ENCODE measurements at places on chromosomes 2 and 18. TPM values are rescaled to one million over a fixed set of nuclear protein-coding genes. Genes with fewer than 3 reads are reported as not detected.

DNA sequence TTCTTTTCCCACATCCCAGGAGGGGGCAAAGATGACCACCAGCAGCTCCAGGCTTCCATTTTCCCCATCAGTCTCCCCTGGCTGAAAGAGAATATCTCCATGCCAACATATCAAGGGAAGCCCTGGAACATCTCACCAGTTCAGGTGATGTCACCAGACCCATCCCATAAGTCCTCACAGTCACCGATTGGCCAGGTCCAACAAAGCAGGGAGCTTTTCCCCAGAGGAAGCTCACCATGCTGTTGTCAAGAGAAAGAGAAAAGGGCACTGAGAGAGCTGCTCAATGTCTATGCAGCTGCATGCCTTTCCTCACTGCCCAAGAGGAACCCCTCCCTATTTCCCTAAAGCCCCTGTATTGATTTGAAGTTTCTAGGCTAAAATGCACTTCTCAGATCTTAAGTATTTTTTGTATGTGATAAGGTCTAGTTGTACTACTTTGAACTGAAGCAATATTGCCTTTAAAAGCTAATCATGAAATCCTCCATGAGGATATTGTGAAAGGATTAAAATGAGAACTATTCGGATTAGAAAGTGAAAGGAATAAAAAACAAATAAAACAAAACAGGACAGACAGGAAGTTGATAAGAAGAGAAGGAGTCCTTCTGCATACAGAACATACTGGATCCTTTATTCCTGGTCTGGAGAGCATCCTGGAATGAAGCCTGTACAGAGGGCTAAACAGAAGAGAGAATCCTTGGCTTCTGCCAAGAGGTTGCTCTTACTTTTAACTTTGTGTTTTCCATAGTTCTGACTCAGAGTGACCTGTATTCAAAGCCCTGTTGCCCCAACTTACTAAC lies 45.2 kb upstream of the CTIF start:
- no peaks in the 10 kb centered on the region for H3K4me1 ChIP-seq
- DNase-seq, result no peak
- H3K27ac ChIP-seq, result no peak overlapping the region
- H3K36me3 ChIP-seq, result peaks cover 14% of the 10 kb centered on the region

GRCh38 chr18:58525517-58525916 lies 103.4 kb downstream of the ALPK2 start:
- no peaks in the 10 kb centered on the region for H3K36me3 ChIP-seq
- peaks cover 2% of the 10 kb centered on the region for H3K27me3 ChIP-seq
- H3K4me3 ChIP-seq, result no peak overlapping the region
- H3K4me1 ChIP-seq, result no peaks in the 10 kb centered on the region
- H3K27ac ChIP-seq, result no peak overlapping the region

DNA sequence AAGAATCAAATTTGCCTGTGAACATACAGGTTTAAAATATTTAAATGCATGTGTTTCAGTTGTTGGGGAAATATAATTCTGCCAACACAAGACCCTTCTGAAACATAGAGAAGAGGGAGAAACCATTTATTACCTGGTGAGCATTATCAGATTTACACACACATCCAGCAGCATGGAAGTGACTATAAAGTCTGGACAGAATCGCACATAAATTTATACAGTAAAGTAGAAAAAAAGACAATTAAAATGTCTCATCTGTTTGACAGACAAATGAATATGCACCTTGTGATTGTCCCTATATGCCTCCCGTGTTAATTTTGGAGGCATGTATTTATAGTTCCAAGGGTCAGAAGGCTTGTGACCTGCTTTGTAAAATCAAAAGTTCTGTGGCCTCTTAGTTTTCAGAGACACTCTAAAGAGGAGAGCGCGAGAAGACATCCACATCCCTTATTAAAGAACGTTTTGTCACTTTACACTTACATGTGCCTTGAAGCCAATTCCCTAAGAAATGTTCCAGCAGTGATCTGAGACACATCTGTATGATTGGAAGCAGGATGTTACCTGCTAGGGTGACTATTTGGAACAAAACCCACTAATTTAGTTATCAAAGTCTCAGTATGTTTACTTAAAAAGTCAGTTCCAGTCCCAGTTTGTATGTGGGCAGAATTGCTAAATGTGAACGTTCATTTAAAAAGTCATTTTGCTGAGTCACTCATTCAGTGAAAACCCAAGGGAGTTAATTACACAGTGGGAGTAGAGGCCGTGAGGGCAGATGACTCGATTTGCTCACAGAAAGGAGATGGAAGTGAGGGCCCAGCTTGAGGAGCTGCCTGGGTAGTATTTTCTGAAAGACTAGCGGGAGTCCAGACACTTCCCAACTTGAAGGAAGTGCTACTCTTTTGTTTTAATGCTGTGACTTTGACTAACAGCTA lies 527.6 kb upstream of the MEX3C start:
- H3K4me3 ChIP-seq, result no peak overlapping the region
- DNase-seq, result no peak
- peaks cover 2% of the 10 kb centered on the region for H3K27me3 ChIP-seq
- H3K36me3 ChIP-seq, result no peaks in the 10 kb centered on the region

GRCh38 chr2:115946341-115946740 lies 1503.9 kb downstream of the DPP10 start:
- no peak overlapping the region for H3K27ac ChIP-seq
- DNase-seq, result no peak
- no peaks in the 10 kb centered on the region for H3K27me3 ChIP-seq

Gene RPL37A
- 1,757 TPM for total RNA-seq

Gene ZSWIM2
- total RNA-seq, result not detected

DNA sequence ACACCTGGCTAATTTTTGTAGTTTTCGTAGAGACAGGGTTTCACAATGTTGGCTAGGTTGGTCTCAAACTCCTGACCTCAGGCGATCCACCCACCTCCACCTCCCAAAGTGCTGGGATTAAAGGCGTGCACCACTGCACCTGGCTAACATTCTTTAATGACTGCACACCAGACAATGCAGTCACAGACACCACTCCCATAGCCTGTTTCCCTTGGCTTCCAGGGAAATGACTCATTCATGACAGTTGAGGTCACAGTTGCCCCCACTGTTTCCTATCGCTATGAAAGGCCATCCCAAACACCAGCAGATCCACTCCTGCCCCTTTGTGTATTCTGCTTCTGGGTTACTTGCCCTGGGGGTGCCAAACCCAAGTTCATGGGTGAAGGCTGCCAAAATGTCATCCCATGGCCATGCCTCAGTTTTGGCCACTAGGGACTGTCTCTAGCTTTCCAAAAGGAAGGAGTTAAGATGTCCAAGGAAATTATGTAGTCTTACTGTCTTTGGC lies 8.7 kb downstream of the CHMP1B start:
- H3K4me1 ChIP-seq, result peaks cover 6% of the 10 kb centered on the region
- DNase-seq, result no peak
- peaks cover 12% of the 10 kb centered on the region for H3K36me3 ChIP-seq
- no peak overlapping the region for H3K27ac ChIP-seq

- no peak for DNase-seq
- H3K27me3 ChIP-seq, result no peaks in the 10 kb centered on the region
- no peaks in the 10 kb centered on the region for H3K36me3 ChIP-seq
- H3K27ac ChIP-seq, result no peak overlapping the region
- H3K4me3 ChIP-seq, result no peak overlapping the region
- H3K4me1 ChIP-seq, result no peaks in the 10 kb centered on the region
Observed at GRCh38 chr2:191115391-191115790, 35.4 kb downstream of the STAT4 start.

- H3K36me3 ChIP-seq, result no peaks in the 10 kb centered on the region
- H3K27me3 ChIP-seq, result no peaks in the 10 kb centered on the region
- no peak overlapping the region for H3K4me3 ChIP-seq
- no peaks in the 10 kb centered on the region for H3K4me1 ChIP-seq
- no peak overlapping the region for H3K27ac ChIP-seq
Observed at GRCh38 chr18:73711256-73711655, 436.4 kb downstream of the FBXO15 start.

- H3K36me3 ChIP-seq, result no peaks in the 10 kb centered on the region
- H3K4me1 ChIP-seq, result peaks cover 22% of the 10 kb centered on the region
- no peak overlapping the region for H3K27ac ChIP-seq
- H3K4me3 ChIP-seq, result peak overlapping the region; percentile 8
Observed at GRCh38 chr2:181673173-181673572, 7.1 kb downstream of the NEUROD1 start.

Gene NLRC4
- not detected for total RNA-seq

GRCh38 chr18:26893996-26894395 lies 28.5 kb upstream of the AQP4 start:
- H3K4me1 ChIP-seq, result no peaks in the 10 kb centered on the region
- H3K27ac ChIP-seq, result no peak overlapping the region
- H3K36me3 ChIP-seq, result no peaks in the 10 kb centered on the region
- no peak overlapping the region for H3K4me3 ChIP-seq
- no peak for DNase-seq

DNA sequence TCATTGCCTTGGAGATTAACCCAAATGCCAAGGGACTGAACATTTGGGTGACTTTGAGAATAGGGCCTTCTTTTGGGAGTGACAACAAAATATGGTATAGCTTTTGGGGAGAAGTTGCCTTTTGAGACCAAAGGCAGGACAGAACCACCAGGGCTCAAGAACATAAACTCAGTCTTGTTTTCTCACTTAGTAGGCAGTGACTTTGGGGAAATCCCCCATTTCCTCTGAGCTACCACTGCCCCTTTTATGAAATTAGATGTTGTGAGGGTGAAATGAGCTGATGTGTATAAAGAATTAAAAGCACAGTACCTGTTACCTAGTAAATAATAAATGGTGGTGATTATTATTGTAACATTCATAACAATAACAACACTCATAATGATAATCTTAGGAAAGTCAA lies 36.5 kb downstream of the GPD2 start:
- no peak overlapping the region for H3K4me3 ChIP-seq
- H3K27me3 ChIP-seq, result peaks cover 2% of the 10 kb centered on the region
- no peaks in the 10 kb centered on the region for H3K36me3 ChIP-seq
- no peak overlapping the region for H3K27ac ChIP-seq
- DNase-seq, result no peak
- peaks cover 5% of the 10 kb centered on the region for H3K4me1 ChIP-seq

Gene GPR17
- not detected for total RNA-seq

GRCh38 chr2:29544917-29545316 lies 376.5 kb downstream of the ALK start:
- no peak overlapping the region for H3K4me3 ChIP-seq
- H3K4me1 ChIP-seq, result peaks cover 2% of the 10 kb centered on the region
- no peaks in the 10 kb centered on the region for H3K27me3 ChIP-seq
- H3K27ac ChIP-seq, result no peak overlapping the region
- H3K36me3 ChIP-seq, result no peaks in the 10 kb centered on the region

- H3K4me3 ChIP-seq, result no peak overlapping the region
- no peaks in the 10 kb centered on the region for H3K36me3 ChIP-seq
- H3K27ac ChIP-seq, result no peak overlapping the region
- DNase-seq, result no peak
- no peaks in the 10 kb centered on the region for H3K27me3 ChIP-seq
Observed at GRCh38 chr2:220466251-220466691, 838.8 kb downstream of the SLC4A3 start.

DNA sequence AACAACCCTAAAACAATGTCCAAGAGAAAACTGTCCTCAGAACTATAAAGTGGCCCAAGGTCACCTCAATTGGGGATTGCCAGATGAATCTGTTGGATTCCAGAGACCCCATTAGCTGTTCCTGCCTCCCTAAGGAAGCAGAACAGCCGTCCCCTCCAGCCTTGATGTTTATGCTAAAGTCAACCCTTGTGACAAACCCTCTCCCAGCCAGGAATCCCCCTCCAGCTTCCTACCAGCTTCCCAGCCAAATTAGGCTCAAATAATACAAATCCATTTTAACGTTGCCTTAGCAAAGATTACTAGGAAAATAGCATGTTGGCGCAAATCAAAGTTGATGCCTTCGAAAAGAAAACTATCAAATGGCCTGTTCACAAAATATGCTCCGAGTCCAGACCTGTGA lies 105.7 kb upstream of the DAPL1 start:
- no peaks in the 10 kb centered on the region for H3K27me3 ChIP-seq
- H3K4me1 ChIP-seq, result no peaks in the 10 kb centered on the region
- no peak overlapping the region for H3K27ac ChIP-seq
- H3K36me3 ChIP-seq, result no peaks in the 10 kb centered on the region

Gene SERPINB2
- total RNA-seq, result not detected

DNA sequence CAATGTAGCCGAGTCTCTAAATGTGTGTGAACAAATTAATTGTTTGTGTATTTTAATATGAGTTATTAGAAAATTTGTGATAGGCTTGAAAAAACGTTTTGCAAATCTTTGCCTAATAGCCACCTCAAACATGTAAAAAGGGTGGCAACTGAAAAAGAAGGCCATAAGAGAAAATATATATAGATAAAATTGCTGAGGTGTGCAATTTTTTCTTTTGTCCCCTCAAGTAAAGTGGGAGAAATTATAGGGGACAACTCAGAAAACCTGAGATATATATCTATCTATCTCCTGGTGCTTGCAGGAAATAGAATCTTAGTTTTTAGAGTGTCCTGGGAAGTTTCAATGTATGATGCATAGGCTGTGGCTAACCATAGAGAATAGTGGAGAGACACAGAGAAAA lies 201.4 kb upstream of the LRP1B start:
- DNase-seq, result no peak
- H3K4me1 ChIP-seq, result no peaks in the 10 kb centered on the region
- peaks cover 4% of the 10 kb centered on the region for H3K36me3 ChIP-seq
- no peaks in the 10 kb centered on the region for H3K27me3 ChIP-seq
- no peak overlapping the region for H3K4me3 ChIP-seq
- no peak overlapping the region for H3K27ac ChIP-seq

Gene FAP
- total RNA-seq, result not detected

DNA sequence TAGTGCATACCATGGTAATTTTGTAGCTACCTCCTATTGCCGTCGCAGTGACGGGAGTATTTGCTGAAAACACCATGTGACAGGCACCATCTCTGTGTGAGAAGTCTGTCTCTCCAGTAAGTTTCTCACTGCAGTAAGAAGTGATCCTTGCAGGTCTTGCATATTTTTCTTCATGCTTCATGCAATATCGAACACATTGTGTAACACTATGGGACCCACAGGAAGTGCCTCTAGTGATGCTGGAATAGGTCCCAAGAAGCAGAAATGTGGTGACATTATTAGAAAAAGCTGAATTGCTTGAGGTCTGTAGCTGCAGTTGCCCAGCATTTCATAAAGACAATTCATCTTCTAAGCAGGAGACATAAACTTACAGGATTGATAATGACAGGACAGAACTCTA lies 167.6 kb downstream of the DCDC2C start:
- no peak for DNase-seq
- H3K27ac ChIP-seq, result no peak overlapping the region
- no peaks in the 10 kb centered on the region for H3K4me1 ChIP-seq
- H3K36me3 ChIP-seq, result no peaks in the 10 kb centered on the region

Gene C2orf81
- 3.7 TPM for total RNA-seq

GRCh38 chr2:231707625-231707926 lies 749 bp upstream of the PTMA start:
- peaks cover 31% of the 10 kb centered on the region for H3K27me3 ChIP-seq
- peaks cover 4% of the 10 kb centered on the region for H3K36me3 ChIP-seq
- H3K4me3 ChIP-seq, result peak overlapping the region; percentile 94
- H3K4me1 ChIP-seq, result peaks cover 9% of the 10 kb centered on the region

Gene STAT4
- total RNA-seq, result 0.74 TPM

DNA sequence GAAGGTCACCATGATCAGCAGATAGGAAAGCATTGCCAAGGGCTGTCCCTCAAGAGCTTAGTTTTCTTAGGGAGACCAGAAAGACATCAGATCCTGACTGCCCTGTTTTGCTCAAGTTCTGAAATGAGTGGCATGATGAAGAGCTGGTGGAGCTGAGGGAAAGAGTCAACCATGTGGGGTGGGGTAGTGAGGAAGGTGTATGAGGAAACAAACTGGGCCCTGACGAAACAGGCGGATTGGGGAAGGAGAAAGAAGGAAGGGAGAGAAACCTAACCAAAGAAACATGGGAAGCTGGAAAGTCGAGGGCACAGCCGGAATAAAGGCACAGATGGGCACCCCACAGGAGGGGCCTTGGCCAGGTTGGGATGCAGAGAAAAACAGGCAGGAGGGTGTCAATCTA lies 8.0 kb downstream of the TGOLN2 start:
- H3K27ac ChIP-seq, result no peak overlapping the region
- H3K36me3 ChIP-seq, result peaks cover 5% of the 10 kb centered on the region
- H3K4me1 ChIP-seq, result peaks cover 9% of the 10 kb centered on the region
- no peak for DNase-seq

Data from glutamatergic neuron (in vitro differentiated cells).